ENCODE measurements at places on chromosomes 7 and 10.

- no peak for DNase-seq
Measured at GRCh38 chr7:126700807-126701604, 551.7 kb downstream of the GRM8 start.

DNA sequence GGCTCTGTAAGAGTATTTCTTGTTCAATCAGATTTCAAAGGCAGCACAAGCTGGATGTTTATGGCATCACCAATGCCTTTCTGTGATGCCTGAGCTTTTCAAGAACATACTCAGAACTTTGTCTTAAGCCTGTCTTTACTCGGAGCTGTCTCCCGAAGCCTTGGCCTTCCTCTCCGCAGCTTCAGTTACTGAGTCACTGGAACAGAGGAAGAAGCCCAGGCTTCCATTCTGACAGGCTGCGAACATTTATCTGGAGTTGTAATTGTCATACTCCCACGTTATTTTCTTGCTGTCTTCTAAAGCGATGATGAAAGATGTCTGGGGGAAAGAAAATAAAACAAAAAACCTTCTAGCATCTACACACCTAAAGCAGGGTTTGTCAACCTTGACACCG lies 43.9 kb downstream of the GRK5 start:
- no peak for DNase-seq

GRCh38 chr7:29189743-29190201 lies 4.8 kb upstream of the CHN2 start:
- DNase-seq = peak; percentile 89

DNA sequence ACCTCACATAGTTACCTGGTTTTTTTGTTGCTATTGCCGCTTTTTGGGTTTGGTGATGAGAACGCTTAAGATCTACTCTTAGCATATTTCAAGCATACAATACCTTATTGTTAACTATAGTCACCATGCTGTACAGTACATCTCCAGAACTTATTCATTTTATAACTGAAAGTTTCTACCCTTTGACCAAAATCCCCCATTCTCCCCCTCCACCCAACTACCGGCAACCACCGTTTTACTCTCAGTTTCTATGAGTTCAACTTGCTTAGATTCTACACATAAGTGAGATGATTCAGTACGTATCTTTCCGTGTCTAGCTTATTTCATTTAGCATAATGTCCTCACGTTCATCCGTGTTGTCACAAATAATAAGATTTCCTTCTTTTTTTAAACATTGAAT lies 86.7 kb upstream of the IL6 start:
- no peak for DNase-seq

GRCh38 chr10:46541735-46542566 lies 14.5 kb downstream of the GPRIN2 start:
- DNase-seq = no peak

DNA sequence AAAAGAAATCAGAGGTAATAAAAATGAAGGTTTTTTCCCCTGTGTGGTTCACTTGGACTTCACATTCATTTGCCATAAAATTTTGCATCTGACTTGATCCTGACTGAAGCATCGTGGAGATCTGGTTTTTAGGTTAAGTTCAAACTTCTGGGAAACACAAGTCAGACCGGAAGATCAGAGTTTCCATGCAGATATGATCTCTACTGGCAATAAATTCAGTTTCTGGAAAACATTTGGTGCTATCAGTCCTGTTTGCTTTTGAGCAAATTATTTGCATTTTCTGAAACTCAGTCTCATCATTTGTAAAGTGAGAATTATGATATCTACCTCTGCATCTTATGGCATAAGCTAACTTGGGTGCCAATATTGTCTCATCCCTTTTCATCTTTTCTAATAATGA lies 81.3 kb upstream of the KCNMA1 start:
- peak; percentile 9 for DNase-seq

DNA sequence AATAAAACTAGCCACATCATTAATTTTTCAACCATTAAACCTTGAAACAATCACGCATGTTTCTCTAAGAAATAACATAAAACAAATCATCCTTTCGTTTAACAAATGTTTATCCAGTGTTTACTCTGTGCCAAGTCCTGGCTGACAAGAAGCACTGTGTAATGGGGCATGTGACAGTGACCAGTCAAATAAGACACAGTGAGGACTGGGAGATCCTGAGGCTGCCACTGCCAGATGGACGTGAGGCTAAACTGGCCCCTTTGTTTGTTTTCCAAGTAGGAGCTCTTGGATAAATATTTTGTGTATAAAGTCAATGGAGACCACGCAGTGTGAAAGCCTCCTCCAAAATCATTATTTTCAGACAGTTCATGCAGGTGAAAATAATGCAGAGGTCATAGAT lies 626.2 kb downstream of the SUGCT start:
- no peak for DNase-seq

GRCh38 chr10:28381903-28382347 lies 79.1 kb upstream of the MPP7 start:
- peak; percentile 26 for DNase-seq

DNA sequence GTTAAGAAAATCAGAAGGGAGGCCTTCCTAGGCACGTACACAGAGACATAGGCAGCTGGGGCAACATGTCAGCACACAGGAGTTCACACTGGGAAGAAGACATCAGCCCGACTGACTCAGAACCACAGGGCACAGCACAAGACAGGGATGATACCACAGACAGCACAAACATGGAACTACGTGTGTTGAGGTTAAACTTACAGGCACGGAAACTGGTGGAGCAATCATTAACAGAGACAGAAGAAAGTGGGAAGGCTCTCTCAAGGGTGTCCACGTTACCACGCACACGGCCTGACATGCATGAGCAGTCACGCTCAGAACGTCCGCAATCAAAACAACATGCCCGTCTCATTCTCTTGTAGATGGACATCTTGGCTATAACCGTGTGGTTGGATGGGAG lies 636.4 kb downstream of the KCNMA1 start:
- DNase-seq = no peak

DNA sequence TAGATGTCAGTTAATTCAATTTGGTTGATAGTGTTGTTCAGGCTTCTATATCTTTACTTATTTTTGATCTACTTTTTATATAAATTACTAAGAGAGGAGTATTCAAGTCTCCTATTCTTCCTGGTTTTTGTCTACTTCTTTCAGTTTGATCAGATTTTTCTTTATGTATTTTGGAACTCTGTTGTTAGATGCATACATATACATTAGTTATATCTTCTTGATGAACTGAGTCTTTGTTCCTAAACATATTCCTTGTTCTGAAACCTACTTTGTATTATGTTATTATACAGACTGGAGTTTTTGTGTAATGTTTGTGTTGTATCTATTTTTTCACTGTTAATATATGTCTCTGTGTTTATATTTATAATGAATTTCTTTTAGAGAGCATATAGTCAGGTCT lies 118.8 kb downstream of the LRMDA start:
- no peak for DNase-seq

GRCh38 chr7:2666155-2666554 lies 21.8 kb upstream of the AMZ1 start:
- DNase-seq = no peak

DNA sequence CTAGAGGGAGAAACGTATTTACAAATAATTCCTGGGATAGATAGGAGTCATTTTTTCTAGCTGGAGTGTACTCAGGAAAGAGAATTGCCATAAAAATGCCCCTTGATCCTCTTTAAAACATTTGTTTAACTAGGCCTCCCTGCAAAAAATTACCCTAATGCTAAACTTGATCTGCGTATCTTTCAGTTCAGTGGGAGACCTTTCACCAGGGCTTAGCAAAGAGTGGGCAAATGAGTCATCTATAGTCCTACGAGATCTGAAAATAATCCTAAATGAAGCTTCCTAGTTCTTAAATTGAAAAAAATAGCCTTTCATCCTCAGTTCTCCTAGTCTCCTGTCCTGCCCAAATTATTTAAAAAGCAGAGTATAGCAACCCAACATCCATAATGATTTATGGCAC lies 198.6 kb upstream of the FRMD4A start:
- DNase-seq = no peak

GRCh38 chr10:21349912-21350286 lies 175.6 kb downstream of the SKIDA1 start:
- no peak for DNase-seq

GRCh38 chr10:29435809-29436501 lies 147.1 kb downstream of the LYZL1 start:
- DNase-seq = no peak

- no peak for DNase-seq
Measured at GRCh38 chr10:28111712-28112111, 112.8 kb upstream of the ODAD2 start.

DNA sequence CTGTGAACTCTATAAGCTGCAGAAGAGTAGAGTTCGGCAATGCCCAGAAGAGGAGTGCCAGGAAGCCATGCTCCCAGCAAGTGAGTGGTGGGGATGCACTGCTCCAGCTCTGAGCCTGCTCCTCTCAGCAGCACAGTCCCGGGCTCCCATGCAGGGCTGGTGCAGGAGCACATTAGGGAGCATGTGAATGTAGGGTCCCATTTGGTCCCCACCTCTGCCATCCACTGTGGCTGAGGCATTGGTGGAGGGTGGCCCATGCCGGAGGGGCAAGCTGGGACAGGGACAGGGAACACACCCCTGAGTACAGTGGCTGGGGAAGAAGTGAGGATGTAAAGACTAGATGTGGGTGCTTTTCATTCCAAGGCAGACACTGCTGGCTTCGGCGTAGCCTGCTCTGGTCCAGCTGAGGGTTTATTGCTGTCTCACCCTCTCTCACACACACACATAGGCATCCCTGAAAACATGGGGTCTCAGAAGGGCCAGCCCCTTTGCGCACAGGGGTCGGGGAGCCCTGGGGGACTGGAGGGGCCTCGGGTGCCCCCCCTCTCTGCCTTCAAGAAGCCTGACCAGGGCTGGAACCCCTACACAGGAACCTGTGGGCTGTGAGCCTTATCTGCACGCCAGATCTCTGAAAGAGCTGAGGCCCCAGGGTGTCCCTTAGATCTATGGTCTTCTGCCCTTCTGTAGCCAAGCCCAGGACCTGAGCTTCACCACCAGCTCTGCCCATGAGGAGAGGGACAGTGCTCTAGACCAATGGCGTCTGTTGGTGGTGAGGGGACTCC lies 341.0 kb downstream of the TCERG1L start:
- no peak for DNase-seq

DNA sequence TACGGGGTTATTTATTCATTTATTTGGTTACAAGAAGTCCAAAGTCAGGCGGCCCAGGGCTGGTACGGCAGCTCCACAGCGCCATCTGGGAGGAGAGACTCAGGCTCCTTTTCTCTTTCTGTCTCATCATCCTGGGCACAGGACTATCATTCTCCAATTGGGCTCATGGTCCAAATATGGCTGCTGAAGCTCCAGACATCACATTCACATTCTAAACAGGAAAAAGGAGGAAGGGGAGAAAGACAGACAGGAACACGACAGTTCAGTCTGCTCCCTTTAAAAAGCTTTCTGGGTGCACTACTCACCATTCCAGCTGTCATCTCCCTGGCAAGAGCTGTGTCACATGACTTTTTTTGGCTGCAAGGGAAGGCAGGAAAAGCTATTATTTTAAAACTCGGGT lies 74.4 kb upstream of the PDZD8 start:
- DNase-seq = no peak

- DNase-seq = no peak
Measured at GRCh38 chr7:74480861-74481417, 27.2 kb downstream of the GTF2IRD1 start.

DNA sequence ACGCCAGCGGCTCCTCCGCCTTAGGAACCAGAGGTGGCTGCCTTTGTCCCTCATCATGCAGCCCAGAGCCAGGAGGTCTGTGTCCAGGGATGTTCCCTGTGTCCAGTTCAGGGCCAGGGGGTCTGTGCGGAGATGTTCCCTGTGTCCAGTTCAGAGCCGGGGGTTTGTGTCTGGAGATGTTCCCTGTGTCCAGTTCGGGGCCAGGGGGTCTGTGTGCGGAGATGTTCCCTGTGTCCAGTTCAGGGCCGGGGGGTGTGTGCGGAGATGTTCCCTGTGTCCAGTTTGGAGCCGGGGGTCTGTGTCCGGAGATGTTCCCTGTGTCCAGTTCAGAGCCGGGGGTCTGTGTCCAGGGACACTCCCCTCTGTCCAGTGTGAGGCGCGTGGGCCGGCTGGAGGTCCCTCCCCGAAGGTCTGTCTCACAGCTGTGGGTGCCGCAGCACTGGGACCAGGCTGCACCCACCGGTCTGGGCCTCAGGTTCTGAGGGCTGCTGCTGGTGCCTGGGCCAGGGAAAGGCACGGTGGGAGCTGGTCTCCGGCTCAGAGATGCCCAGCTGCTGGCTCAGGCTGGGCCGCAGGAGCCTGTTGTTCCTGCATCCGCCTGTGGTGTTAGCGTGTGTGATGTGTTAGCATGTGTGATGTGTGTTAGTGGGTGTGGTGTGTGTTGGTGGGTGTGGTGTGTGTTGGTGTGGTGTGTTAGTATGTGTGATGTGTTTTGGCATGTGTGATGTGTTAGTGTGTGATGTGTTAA lies 67.9 kb upstream of the CFAP46 start:
- no peak for DNase-seq

Data from NCI-H526 treated with DMSO at 0.1 percent for 48 hours (cell line).